GM23248 (cell line): ENCODE measurements at places on chromosomes 4 and X. TPM values are rescaled to one million over a fixed set of nuclear protein-coding genes. Genes with fewer than 3 reads are reported as not detected.

The GYPB gene
- total RNA-seq: not detected in 2 replicates

The MRPL1 gene
- total RNA-seq: 18.0 and 21.7 TPM in 2 replicates

The SNX12 gene
- 47.0 and 76.1 TPM in 2 replicates for total RNA-seq

The SSX4B gene
- total RNA-seq: not detected in 2 replicates

The CTAG2 gene
- not detected in 2 replicates for total RNA-seq

The SYP gene
- total RNA-seq: 0.54 TPM in 1 of 2 replicates, not detected in the other

The SMIM10 gene
- 2.9 and 3.8 TPM in 2 replicates for total RNA-seq

The ZGRF1 gene
- total RNA-seq: 4.8 and 5.3 TPM in 2 replicates

The KIAA1210 gene
- not detected in 2 replicates for total RNA-seq

The EREG gene
- total RNA-seq: 4.2 and 4.4 TPM in 2 replicates

The MAGEA4 gene
- total RNA-seq: not detected in 2 replicates

The SPRY1 gene
- total RNA-seq: 1.3 and 6.4 TPM in 2 replicates

The TMEM144 gene
- 0.63 and 2.4 TPM in 2 replicates for total RNA-seq

The CLIC2 gene
- total RNA-seq: 0.11 TPM in 1 of 2 replicates, not detected in the other

The IQCM gene
- total RNA-seq: 0.11 TPM in 1 of 2 replicates, not detected in the other

The PPARGC1A gene
- total RNA-seq: not detected in 2 replicates

The SPIN4 gene
- total RNA-seq: 3.7 and 5.8 TPM in 2 replicates

The COX7B2 gene
- total RNA-seq: not detected in 2 replicates

The FAM53A gene
- total RNA-seq: 3.8 and 15.3 TPM in 2 replicates

The PALLD gene
- 14.5 and 17.9 TPM in 2 replicates for total RNA-seq

The SLC16A2 gene
- 53.0 and 55.3 TPM in 2 replicates for total RNA-seq
